Activated CD4-positive, CD25-positive, alpha-beta regulatory T cell treated with anti-CD3 and anti-CD28 coated beads, Interleukin-2, amount 50 U/mL, for 16 hours (primary cell): ENCODE measurements at places on chromosomes 3 and 15.
A peak's percentile ranks its signal among the peaks of the same experiment; 100 is the strongest.

GRCh38 chr3:152728231-152728980 lies 106.5 kb upstream of the P2RY1 start:
- no peak for DNase-seq

DNA sequence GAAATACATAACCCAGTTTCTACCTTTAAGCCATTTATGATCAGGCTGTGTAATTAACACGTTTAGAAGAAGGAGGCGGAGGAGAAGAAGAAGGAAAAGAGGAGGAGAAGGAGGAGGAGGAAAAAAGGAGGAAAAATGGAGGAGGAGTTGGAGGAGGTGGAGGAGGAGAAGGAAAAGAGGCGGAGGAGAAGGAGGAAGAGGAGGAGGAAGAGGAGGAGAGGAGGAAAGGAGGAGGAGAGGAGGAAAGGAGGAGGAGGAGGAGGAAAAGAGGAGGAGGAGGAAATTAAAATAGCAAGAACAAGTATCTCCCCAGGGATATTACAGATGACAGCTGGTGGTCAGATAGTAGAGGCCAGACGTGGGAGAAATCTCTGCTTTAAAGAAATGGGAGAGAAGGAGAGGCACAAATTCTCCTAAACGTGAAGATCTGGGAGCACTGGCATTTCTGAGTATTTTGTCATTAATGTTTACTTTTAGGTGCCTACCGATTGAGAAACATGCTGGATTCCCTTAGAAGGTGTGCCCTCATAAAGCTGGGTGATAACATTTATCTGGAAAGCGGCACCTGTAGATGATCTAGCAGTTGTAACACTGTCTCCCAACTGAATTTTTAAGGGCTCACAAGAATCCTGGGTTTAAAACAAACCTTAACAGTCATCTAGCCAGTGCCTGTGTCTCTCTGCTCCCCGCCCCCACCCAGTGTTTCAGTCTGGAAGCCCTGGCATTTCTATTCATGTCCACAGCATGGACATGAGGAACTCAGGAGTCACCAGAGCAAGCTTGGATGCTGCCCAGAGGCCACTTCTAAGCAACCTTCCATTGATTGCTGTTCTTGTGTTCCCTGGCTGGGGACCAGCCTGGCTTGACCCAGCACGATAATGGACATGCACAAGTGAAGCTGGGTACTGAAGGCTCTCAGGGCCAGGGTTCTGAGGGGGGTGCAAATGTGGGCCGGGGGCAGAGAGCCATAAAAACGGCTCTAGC lies 75.2 kb downstream of the CHRNA7 start:
- no peak for DNase-seq

DNA sequence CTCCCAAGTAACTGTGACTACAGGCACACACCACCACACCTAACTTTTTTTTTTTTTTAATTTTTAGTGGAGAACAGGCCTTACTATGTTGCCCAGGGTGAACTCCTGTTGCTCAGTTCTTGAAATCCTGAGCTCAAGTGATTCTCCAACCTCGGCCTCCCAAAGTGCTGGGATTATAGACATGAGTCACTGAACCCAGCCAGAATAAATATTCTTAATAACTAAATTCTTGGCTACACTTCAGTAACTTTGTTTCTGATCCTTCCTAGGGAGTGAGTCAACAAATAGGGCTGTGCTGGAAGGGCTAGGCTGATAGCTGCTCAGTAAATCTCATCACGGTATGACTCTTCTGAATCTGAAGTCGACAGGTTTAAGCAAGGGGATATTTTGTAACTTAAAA lies 56.6 kb downstream of the P3H2 start:
- no peak for DNase-seq

DNA sequence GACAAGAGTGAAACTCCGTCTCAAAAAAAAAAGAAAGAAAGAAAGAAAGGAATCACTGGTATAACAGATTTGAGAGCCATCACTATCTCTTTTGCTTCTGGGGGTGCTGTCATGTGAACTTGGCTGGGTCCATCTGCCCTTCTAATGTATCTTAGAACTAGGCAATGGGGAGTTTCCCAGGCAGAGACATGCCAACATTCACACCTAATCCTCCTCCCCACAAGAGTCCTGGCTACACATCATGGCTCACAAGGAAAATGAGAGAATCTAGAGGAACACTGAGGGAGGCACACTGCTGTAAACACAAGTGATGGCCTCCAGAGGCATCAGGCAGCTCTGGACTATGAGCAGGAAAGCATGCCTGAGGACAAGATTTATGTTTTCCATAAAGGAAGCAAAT lies 67.8 kb upstream of the PPP2R3A start:
- DNase-seq = no peak

- no peak for DNase-seq
These were observed 7.4 kb downstream of the FAM3D start for GRCh38 chr3:58659051-58659675.

GRCh38 chr3:99789011-99789721 lies 28.5 kb upstream of the CMSS1 start:
- DNase-seq = no peak

GRCh38 chr15:69735121-69735520 lies 282.5 kb downstream of the RPLP1 start:
- DNase-seq = no peak

- DNase-seq = peak; percentile 98
These were observed at the start of gene PDCD10 for GRCh38 chr3:167734498-167735232. Gene PDCD10 (minus strand): TSS chr3:167734892. CDS start chr3:167720157, 14,735 bp downstream.

GRCh38 chr3:77902675-77903074 lies 862.8 kb downstream of the ROBO2 start:
- DNase-seq = no peak

- no peak for DNase-seq
These were observed 49.9 kb upstream of the PHLDB2 start for GRCh38 chr3:111809186-111809585.

- no peak for DNase-seq
These were observed 71.2 kb downstream of the GOLIM4 start for GRCh38 chr3:168024537-168024941.

DNA sequence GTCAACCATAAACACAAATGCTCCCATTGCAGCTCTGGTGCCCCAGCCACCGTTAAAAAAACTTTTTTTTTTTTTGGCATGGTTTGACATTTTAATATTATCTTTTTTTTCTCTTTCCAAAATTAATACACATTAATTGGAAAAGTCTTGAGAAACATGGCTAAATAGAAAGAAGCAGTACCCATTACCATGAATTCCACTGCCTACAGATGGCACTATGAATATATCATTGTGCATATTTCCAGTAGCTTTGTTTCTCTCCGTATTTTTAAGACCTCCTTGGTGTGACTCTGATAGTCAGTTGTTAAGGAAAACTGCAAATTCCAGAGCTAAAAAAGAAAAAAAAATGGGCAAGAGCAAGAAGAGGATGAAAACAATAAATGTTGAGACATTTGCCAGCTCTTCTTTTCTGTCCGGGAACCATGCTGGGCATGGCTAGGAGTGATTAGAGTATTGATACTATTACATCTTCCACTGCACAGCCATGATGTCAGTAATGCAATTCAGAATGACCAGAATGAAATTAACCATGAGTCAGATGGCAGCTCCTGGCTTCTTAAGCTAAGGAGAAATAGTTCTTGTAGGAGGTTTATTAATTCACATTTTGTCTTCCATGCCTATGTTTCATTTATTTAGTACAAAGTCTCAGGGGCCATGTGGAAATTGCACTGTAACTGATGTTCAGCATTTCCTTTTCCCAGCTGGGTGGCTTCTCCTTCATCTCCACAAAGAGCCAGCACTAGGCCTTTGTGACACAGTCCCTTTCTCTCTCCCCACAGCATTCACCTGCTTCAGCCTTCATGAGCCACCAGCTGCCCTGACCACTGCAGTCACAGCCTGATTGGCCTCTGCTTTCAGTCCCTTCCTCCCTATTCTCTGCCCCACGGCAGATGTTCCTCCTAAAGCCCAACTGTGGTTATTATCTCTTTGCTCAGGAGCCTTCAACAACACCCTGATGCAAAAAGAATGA lies 31.8 kb downstream of the SLC7A14 start:
- no peak for DNase-seq

DNA sequence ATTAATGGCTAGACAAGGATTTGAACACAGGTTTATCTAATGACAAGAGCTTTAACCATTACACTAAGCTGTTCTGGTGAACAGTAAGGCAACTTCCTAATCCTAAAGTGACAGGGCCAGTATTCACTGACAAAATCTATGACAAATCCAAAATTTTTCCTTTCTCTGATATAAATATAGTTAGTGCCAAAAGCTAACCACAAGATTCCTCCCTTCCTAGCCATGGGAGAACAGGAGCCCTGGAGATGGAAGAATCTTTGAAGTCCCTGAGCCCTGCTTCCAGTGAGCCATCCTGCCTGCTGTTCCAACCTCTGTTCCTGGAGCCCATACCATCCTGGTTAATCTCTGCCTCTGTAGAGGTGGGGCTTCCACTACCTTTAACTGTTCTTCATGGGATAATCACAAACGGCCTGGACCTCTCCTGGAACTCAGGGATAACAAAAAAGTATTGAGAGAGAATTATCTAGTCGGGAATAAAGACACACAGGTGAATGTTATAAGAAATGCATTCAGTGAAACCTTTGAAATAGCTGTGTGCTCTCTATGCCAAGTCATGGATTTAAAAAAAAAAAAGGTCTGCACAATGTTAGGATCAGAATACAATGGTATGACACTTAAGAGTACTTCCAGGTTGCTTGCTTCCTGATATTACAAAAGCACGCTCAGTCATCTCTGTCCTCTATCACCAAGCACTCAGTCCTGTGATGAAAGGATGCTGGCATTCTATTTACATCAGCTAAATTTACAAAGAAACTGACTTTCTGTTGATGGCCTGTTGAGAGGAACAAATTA lies 235.8 kb downstream of the SUCLG2 start:
- DNase-seq = no peak

- no peak for DNase-seq
These were observed 56.5 kb downstream of the MCTP2 start for GRCh38 chr15:94287794-94288246.

DNA sequence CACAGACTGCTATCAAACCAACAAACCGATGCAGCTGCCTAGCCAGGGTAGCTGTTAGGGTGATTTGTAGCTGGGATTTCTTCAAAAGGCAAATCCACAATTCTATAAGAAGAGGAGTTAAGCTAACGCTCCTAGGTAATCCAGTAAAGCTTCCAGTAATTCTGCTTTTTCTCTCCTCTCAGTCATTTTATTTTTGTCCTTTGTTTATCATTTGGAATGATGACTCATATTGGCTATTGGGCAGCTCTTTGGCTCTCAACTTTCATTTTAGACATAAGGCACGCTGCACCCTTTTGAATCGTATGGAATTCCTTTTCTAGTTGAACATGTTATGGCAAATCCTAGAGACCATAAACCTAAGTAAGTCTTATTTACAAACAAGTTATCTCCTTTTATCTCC lies 53.2 kb upstream of the PPARG start:
- DNase-seq = no peak

DNA sequence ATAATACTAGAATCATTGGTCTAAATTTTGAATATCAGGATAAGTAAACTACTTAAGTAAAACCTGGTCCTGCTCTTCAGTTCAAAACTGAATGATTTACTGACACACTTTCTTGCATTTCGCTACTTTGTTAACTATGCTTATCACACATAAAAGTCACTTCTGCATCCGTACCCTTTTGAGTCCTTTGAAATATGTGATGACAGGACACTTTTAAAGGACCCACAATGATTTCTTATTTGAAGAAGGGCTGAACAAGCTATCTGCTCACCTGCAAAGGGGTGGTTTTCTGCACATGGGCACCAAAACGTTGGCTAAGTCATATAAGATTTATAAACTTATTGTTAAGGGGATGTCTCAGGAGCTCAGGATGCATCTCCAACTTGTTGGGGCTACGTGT lies 15.0 kb downstream of the GATM start:
- DNase-seq = no peak

DNA sequence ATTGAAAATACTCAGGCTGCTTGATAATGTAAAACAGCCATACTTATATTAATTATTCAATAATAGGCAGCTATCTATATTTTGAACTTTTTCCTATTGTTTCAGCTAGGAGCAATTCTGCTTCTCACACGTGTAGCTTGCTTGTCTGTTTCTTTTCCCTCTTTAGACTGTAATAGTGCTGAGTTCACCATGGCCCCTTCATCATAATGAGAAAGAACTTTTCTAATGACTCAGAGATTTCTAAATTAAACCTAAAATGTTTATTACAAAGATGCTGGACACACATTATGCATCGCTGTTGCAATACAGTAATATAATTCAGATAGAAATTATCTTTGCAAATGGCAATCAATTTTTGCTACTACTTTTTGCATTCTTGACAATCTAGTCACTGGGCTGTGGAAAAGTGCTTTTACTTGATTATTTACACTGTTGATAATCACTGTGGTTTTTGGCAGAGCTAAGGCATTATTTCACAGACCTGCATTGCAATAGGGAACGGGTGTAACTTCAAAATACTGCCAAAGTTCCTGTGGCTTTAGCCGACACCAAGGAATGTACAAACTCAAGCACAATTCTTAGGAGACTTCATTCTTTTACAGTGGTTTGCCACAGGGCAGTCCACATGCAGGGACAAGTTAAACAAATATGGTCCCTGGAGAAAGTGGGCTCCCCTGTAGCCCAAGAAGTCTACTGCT lies 281.0 kb upstream of the TBL1XR1 start:
- no peak for DNase-seq

GRCh38 chr3:40201770-40202169 lies 107.7 kb upstream of the EIF1B start:
- no peak for DNase-seq

- DNase-seq = no peak
These were observed 15.9 kb downstream of the SCG3 start for GRCh38 chr15:51697163-51697562.

GRCh38 chr15:68204776-68205557 lies at the start of gene CALML4:
Gene CALML4 (minus strand): TSS chr15:68205332. CDS start chr15:68205247, 85 bp downstream.
- DNase-seq = no peak

DNA sequence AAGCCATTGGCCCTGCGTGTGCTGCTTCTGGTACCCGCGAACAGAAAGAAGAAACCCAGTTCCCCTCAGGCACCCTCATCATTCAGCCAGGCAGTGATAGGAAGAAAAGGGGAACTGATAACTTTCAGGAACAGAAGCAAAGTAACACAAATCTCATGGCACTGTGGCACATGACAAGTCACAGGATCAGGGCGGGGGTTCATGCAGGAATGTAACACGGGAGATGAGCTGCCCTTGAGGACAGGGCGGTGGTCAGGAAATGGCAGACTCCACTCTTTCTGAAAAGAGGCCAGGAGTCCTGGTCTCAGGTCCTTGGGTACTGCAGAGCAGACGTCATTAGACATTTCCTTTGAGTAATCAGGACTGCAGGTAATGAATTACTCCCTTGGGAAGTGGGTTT lies 95.5 kb downstream of the CCNL1 start:
- DNase-seq = no peak

DNA sequence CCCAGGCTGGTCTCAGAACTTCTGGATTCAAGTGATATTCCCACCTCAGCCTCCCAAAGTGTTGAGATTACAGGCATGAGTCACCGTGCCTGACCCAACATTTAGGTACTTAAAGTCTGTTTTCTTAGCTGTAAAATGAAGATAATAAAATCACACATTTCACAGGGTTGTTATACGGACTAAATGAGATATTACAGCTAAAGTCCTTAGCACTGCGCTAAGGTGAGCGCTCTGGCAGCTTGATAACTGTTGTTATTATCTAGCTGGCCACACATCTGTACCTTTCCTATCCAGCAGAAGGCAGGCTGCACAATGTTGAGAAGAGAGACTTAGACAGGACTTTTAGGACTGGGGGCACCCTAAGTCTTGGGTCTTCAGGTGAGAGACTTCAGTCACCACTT lies 2.7 kb upstream of the LIPH start:
- DNase-seq = no peak
